ENCODE measurements at places on chromosomes 7 and 10.

- DNase-seq: no peak
Observed at GRCh38 chr7:101108961-101109360, 17.9 kb upstream of the SERPINE1 start.

DNA sequence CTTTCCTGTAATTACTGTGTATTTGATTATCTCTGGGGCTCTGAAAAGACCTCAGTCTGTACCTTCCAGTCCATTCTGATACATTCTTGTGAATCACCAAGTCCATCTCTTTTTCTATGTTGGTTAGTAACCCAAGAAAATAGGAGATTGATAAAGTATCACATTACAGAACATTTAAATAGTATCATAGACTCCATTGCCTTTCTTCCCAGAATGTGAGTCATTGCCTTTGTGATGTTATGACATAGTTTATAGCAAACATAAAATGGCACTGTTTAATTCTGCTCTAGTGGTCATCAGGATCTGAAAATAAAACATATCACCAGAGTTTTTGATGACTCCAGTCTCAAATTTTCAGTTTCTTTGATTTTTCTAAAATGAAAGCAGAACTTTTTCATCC lies 78.4 kb downstream of the NRG3 start:
- no peak for DNase-seq

DNA sequence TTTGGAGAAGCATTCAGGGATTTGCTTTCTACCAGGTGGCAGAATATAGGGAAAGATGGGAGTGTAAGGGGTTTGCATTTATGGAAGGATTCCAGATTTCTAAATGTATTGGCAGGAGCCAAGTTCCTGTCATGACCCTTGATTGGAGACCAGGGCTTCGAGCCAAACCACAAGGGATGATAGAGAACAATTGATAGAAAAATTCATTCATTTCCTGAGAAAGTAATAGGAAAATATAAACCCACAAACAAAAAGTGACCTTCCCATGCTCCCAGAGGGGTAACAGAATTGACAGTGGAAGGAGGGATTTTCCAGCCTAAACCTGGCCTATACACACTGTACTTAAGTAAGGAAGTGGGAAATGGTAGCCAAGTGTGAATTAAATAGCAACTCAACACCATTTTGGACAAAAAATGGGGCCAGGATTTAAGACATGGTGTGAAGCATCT lies 22.4 kb upstream of the IFIT2 start:
- no peak for DNase-seq

- no peak for DNase-seq
Observed at GRCh38 chr10:111545861-111546605, 469.2 kb downstream of the ADRA2A start.

- DNase-seq: no peak
Observed at GRCh38 chr7:26724795-26725194, 139.6 kb downstream of the SKAP2 start.

DNA sequence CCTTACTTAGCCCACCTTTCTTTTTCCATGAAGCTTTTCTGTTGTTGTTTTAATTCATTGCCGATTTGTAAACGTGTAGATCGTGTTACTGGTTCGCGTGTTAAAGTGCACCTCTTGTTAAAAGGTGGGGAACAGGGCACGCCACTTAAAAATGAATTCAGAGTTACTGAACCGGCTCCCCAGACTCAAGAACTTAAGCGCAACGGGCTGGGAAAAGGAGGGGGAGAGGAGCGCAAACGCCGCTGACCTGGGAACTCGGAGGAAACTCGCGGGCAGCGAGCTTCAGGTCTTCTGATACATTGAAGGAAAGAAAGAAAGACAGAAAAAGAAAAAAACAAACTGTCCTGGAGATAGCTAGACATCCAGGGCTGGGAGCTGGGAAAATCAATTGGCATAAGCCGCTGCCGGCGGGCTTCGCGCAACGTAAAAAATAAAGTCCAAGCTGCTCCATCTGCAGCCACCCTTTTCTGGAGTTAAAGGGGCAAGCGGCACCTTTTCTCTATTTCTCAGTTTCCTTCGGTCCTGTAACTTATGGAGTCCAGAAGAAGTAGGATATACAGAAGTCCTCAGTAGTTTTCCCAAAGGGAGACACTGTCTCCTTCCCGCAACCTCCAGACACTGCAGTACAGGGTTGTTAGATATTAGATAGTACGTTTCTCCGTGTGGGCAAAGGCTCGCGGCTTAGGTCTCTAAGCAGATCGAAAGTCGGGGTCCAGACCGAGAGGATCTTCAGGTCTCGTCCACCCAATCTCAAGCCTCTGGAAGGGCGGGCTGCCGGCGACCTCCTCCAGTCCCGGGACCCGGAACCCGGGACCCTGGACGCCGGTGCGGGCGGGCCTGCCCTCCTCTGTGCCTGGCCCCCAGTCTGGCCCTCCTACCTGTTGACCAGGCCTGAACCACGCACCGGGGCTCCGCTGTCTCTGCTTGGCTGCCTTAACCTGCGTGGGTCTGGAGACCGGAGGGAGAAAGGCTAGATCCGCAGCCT lies 1.8 kb upstream of the DLX6 start:
- no peak for DNase-seq

DNA sequence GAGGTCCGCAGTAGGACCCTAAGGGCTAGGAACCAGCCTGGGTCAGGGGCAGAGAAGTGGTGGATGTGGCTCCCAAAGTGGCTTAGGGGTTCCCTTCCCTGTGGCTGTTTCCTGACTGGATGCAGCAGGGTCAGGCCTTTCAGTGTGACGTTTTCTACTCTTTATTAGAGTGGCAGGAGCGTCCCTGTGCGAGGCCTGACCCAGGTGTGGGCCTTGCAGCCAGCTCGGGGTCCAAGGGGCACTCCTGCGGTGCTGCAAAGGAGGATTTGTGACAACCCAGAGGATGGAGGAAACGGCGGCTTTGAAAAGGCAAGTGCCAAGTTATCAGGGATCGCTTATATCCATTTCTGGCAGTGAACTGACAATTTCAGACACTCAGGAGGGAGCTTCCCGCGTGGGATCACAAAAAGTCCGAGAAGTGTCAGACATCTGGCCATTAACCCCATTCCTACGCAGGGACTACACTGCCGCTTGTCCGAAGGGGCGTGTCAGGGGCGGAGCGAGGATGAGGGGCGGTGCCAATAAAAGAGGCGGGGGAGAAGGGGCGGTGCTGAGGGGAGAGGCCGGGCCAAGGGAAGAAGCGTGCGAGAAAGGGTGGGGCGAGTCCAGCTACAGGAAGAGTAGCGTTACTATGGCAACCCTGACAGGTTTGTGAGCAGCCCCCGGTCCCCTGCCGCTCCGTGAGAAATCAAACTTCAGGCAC lies 98.8 kb upstream of the ZNF722 start:
- DNase-seq: no peak

DNA sequence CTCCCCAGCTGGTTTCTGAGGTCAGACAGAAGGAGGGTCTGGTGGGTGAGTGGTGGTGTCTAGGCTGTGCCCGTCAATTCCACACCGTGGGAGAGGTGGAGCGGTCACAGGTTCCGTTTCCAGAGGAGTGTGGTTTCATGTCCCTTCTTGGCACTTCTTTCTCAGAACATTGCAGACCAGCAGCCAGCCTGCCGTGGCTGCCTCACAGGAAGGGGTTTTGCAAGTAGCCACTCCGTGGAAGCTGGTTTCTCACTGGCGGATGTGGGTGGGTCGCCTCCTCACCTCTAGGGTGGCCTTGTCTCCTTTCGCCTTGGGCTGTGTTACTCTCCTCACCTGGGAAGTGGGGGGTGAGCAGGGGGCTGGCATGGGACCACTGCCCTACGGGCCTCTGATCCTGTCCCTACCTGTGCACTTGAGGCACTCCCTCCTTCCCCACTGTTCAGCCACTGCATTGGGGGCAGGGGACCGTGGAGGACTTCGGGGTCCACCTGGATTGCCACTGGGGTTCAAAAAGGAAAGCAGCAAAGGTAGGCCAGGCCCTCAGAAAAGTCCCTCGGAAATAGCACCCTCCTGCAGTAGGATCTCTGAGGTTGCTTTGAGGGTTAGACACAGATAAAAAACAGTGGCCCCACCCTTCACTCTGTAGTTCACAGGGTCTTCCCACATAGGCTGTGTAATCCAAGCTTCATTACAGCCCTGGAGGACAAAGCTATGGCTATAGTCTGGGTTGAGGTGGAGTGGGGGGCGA lies 33.9 kb downstream of the TSPAN14 start:
- no peak for DNase-seq

DNA sequence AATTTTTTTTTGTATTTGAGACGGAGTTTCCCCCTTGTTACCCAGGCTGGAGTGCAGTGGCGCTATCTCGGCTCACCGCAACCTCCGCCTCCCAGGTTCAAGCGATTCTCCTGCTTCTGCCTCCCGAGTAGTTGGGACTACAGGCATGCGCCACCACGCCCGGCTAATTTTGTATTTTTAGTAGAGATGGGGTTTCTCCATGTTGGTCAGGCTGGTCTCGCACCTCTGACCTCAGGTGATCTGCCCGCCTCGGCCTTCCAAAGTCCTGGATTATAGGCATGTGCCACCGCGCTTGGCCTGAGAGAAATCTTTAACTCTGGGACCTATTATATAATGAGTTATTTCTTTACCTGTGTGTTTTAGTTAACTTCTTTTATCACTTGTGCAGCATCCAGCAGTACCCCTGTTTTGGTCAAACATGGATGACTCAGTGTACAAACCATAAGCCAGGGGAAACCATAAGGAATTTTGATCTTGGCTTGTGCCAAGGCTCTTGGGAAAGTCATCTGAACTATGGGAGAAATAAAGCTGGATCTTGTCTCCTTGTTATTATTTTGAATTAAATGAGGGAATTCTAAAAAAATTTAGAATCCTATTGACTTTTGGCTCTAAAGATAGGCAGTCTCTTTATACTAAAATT lies 23.6 kb upstream of the ZRANB1 start:
- no peak for DNase-seq

DNA sequence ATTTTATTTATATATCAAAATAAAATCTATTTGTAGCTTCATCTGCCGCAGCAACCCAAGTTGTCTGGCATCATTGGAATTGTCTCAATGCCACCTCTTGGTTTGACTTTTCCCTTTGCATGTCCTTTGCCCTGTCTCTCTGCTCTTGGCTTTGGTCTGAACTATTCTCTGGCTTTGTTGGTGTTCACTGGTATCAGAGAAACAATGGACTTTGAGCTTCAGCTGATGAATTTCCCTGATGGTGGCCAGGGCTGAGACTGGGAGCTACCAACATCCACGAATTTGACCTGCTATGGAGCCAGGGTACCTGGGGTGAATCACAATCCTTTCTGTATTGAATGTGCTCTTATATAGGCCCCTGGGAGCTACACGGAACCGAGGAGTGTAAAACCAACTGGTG lies 311.7 kb upstream of the KIAA1217 start:
- DNase-seq: no peak

DNA sequence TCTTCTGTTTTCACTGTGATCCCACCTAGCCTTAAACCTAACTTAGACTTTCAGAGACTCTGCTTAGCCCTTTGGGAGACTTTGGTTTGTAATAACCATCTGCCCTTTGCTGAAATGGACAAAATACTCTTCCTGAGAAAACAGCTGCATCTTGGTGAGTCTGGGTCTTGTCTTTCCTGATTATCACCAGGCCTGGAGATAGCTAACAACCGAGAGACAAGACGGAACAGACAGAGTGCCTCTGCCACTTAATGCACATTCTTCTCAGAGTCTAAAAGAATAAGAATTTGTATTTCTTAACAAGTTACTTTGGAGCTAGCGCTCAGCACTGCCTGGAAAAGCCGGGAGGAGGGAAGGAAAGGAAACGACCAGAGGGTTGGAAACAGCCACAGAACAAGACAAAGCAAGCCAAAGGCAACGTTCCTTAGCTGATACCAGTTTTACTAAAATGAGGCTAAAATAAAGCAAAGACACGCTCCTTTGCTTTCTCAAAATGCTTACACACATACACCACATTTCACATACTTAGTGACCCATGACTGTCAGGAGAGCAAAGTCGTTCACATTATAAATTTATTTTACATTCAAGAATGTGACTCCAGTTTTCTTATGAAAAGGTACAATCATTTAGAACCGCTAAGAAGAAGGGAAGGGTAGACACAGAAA lies 70.3 kb upstream of the DGKI start:
- DNase-seq: no peak

DNA sequence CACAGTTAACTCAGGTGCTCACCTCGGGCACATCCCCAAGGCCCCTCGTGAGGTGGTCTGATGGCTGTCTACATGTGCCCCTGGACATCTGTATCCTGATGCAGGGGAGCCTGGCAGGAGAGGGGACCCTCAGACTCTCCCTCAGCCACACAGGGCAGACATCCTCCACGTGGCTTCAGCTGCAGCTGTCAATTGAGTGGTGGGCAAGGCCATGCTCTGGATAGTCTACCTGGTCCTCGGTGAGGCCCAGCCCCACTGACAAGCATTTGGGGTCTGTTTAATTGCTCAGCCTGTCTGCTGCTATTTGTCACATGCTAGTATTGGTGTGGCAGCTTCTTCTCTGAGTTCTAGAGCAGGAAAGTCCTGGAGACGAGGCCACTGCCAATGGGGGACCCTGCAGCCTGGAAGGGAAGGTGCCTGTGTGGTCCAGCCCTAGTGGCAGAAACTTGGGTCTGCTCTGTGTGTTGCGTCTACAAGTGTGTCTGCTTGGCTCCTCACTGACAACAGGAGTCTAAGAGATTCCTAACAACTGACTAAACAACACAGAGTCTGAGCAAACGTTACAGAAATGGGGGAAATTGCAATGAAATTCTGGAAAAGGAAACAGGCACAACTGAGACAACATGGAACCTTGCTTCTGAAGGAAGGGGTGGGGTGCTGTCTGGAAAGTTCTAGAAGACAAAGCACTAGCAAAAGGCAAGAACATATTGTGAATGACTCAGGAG lies 59.3 kb upstream of the IGFBP3 start:
- DNase-seq: no peak

DNA sequence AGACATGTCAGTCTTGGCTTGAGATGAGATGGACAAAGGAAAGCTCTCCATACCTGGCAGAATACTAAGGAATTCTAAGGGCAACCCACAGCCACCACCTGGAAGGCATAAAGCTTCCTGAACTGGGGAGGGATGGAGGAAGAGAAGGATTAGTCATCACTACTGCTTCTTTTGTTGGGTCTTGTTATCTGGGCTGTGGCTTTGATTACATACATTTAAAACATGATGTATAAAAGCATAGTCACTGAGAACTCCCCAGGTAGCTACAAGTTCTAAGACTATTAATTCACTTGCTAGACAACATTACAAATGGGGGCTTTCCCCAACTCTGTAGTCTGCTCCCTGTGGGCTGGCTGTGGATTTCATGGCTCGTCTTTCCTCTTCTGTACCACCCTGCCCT lies 58.2 kb downstream of the RBM33 start:
- DNase-seq: no peak

DNA sequence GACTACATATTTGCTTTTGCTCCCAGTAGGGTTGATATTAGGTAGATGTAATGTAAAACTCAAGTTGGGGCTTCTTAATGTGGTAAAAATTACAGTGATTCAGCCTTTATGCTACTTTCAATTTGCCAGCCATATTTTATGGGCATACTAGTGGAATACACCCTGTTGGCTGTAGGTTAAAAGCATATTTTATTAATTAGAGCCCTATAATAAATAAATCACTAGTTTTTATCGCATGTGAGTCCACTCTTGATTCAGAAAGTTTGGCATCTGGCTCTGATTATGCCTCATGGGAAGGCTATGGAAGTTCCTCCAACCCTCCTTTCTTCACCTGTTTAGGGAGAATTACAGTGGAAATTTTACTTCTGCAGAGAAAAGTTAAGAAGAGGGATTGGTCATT lies 390.9 kb downstream of the GATA3 start:
- no peak for DNase-seq
